NCI-H82 (cell line): ENCODE measurements at places on chromosomes 2 and 18.
A peak's percentile ranks its signal among the peaks of the same experiment; 100 is the strongest.

- DNase-seq = peak; percentile 54
Observed at GRCh38 chr18:62717169-62717924, 2.0 kb downstream of the PHLPP1 start.

DNA sequence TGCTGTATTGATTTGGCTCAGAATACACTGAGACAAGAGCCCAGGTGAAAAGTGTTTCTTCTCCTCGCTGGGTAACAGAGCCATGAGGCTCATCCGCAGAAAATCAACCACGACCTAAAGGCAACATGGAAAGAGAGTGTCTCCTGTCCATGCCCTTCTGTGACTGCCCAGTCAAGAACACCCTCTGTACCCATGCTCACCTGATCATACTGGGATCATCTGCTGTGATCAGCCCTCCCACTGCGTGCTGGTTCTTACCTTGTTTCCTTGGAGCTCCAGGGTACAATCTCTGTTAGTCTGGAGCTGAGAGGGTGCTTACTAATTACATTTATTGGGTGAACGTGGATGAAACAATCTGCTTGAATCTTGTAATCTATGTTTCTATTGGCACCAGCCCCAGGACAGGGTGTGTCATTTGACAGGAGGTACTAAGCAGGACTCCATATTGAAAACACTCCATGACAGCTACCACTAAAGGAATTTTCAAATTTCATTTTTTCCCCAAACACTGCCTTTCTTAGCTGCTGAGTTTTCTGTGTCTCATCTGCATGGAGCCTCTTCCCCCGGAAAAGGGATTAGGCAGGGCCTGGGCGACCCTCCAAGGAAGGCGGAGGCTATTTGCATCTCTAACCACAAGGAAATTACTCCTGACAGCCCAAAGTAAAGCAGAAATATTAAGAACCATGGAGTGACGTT, 39.7 kb upstream of the GRP start:
- no peak for DNase-seq

GRCh38 chr2:73233154-73233931, at the start of gene PRADC1:
Gene PRADC1 (minus strand): TSS chr2:73233239. CDS start chr2:73233160, 79 bp downstream.
- DNase-seq = peak; percentile 100

GRCh38 chr18:80037869-80038630, 3.8 kb downstream of the RBFA start:
- DNase-seq = peak; percentile 24

DNA sequence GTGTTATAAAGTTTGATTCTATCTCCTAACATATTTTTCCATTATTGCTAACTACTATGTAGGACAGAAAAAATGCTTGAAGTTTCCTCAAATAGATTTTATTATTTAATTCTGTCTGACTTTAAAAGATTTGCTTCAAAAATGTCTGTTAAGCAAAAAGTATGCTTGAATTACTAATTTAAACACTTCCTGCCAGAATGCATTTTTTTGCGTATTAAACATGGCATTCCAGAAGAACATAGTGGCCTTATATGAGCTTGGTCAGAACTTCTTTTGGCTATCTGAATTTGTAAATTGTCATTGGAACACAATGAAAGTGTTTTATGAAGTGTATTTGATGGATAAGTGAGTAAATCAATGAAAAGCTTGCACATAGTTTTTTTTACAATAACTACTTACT, 37.8 kb downstream of the MBD5 start:
- DNase-seq = no peak

- no peak for DNase-seq
Observed at GRCh38 chr2:217415316-217415715, 555.5 kb upstream of the TNP1 start.

GRCh38 chr18:52766002-52766545, 426.1 kb downstream of the DCC start:
- DNase-seq = no peak

DNA sequence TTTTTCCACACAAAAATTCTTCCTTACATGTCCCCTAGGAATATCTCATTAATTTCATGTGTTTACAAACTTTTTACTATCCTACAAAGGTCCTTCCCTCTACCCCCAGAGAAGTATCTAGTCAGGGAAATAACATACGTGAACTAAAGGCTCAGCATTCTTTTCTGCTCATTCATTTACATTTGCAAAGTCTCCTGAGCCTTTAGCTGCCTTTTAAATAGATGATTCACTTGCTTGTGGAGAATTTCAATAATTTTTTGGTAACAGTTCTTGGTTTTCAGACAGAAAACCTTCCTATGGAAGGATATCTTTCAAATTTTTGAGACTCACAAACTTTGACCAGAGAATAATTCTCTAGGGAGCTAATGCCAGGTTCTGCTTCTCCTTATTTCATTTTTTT, 81.5 kb upstream of the RMDN2 start:
- no peak for DNase-seq
